ENCODE measurements at places on chromosomes 4 and X.
A peak's percentile ranks its signal among the peaks of the same experiment; 100 is the strongest.

DNA sequence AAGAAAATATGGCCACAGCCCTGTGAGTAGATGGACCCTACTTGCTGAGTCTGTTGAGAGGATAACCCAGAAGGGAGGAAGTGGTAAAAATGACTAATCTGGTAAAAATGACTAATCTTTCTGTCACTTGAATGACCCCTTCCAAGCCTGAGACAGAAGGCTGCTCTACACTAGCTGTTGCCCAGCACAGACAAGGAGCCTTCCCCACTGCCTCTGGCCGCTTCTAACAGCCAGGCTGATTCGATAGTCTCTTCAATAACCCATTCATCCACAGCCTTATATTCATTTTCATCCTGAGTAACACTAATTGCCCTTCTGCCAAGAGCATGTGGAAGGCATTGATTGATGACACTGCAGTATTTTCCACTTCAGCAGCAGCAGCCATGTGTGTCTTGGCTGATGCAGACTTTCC is 18.4 kb downstream of the MAGEB17 start:
- peak; percentile 79 for DNase-seq

DNA sequence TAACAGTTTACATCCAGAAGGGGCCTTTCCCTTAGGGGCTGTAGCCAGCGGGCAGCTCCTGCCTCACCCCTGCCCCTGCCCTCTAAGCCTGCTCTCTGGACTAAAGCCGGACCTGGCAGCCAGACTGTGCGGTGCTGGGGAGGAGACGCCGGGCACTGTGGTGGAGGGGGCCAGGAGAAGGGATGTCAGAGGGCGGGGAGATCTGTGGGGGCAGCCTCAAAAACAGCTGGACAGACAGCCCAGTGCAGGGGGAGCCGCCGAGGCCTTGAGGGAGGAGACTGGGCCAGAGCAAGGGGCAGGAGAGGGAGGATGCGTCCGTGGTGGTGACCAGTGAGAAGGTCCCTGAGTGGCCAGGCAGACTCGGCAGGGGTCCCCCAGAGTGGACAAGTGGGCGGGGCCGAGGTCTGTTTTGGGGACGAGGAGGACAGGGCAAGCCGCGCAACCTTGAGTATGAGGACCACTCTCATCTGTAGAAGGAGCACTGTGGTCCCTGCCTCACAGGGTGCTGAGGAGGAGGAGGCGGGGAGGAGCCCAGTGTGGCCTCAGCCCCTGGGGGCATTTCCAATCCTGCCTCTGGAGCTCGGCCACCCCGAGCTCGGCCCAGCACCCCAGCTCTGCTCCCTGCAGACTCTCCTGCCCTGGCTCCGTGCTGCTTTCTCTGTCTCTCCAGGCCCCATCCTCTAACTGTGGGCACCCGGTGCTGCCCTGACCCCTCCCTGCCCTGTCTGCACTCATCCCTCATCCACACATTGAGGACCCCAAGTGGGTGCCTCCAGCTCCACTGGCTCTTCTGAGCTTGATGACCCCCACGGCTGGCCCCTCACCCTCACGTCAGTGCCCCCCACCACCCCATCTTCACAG is 59.2 kb upstream of the NKX1-1 start:
- DNase-seq, result no peak

- DNase-seq, result peak; percentile 92
These were observed 231.0 kb downstream of the LDB2 start for GRCh38 chr4:16667464-16667863.

DNA sequence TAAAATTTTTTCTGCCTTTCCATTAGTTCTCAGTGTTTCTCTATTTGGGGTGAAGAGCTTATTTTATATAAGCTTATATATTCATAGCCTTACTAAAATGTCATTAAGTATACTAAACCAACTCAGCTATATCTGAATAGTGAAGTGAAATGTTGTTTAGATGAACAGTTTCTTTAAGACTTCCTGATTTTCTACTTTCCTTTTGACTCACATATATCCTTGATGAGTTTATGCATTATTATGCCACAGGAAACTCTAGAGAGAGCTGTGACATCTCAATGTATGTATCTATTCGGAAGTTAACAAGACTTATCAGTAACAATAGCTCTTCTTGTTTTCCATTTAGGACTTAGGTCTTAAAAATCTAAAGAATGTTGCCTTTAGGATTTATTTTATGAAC is 1491.8 kb upstream of the IGFBP7 start:
- no peak for DNase-seq

- peak; percentile 90 for DNase-seq
These were observed 28.3 kb downstream of the SEPTIN11 start for GRCh38 chr4:76977736-76978350.

GRCh38 chrX:123215397-123216089 is 31.5 kb downstream of the GRIA3 start:
- no peak for DNase-seq

DNA sequence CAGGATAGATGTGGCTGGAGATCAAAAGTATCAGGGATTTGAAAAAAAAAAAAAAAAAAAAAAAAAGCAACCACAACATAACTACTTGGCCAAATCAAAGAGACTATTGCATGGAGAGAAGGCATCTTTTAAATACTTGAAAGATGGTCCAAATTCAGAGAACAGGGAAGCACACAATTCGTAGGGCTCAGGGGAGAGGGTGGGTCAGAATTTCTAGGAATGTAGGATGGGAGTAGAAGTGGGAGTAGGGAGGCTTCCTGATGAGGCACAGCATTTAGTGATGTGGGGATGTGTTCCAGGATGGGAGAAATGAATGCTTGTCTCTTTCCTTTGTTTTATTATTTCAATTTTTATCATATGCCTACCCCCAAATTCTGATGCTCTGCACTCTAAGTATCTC is 36.3 kb downstream of the RTL3 start:
- DNase-seq, result no peak

GRCh38 chr4:99915449-99915848 is 21.2 kb upstream of the LAMTOR3 start:
- DNase-seq, result peak; percentile 69

All from iris pigment epithelial cell (primary cell).